ENCODE measurements at places on chromosomes 1 and 21. TPM values are rescaled to one million over a fixed set of nuclear protein-coding genes. Genes with fewer than 3 reads are reported as not detected.

DRAXIN gene
- total RNA-seq = 0.12 TPM

IL10 gene
- total RNA-seq = not detected

MNDA gene
- not detected for total RNA-seq

CD53 gene
- not detected for total RNA-seq

EXO5 gene
- total RNA-seq = 11.4 TPM

VCAM1 gene
- total RNA-seq = 3.0 TPM

RIPPLY3 gene
- total RNA-seq = not detected

CD34 gene
- not detected for total RNA-seq

GNPAT gene
- 58.4 TPM for total RNA-seq

PLA2G2C gene
- under 0.01 TPM for total RNA-seq

ABCA4 gene
- total RNA-seq = 0.12 TPM

PTPRC gene
- not detected for total RNA-seq

CLEC20A gene
- total RNA-seq = not detected

PCSK9 gene
- total RNA-seq = 1.1 TPM

TP73 gene
- total RNA-seq = under 0.01 TPM

HIVEP3 gene
- total RNA-seq = 1.8 TPM

SAMSN1 gene
- not detected for total RNA-seq

OLFML2B gene
- 4.9 TPM for total RNA-seq

RGS1 gene
- not detected for total RNA-seq

AMY2B gene
- 7.1 TPM for total RNA-seq

GJA9 gene
- total RNA-seq = 0.12 TPM

HLX gene
- total RNA-seq = 17.9 TPM

OR10J4 gene
- not detected for total RNA-seq

CELA3A gene
- not detected for total RNA-seq

INSRR gene
- under 0.01 TPM for total RNA-seq

SLC1A7 gene
- total RNA-seq = 0.12 TPM

LENEP gene
- not detected for total RNA-seq

BSND gene
- total RNA-seq = not detected

CACNA1S gene
- total RNA-seq = not detected

CFAP141 gene
- total RNA-seq = not detected

HSD3B1 gene
- not detected for total RNA-seq

AMY1A gene
- total RNA-seq = not detected

OPRD1 gene
- total RNA-seq = not detected

Data from uterine smooth muscle cell (primary cell).